ENCODE measurements at places on chromosomes 12 and 14.

DNA sequence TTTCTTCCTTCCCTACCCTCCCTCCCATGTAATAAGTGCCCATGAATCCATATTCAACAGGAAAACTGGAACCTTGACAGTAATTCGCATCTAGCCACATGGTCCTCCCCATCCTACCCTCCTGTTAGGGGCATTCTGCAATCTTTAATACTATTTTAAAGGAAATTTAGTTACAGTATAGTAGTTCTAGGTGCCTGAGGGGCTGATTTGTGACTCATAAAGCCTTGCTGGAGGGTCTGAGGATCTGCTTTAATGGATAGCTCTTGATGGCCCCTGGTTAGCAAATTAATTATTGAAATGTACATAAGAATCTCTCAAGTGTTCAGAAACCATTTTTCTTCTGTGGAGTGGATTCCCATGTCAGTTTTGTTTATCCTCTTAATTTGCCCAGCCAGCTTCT is 54.1 kb downstream of the ESRRB start:
- DNase-seq, result no peak

DNA sequence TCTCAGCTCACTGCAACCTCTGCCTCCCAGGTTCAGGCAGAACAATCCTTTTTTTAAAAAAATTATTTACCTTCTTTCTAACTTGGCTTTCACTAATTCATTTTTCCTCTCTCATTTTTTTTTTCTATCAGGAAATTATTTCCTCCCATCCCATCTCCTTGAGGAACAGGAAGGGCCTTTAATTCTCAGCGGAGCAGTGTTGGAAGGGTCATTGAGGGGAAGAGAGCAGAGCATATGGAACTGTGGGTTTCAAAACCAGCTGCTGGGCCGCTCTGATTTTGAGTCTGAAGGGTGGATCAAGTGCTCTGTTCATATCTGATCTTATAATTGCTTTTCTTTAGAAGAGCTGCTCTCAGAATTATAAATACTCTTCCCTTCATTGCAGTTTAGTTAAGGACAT is 29.0 kb downstream of the NUBPL start:
- no peak for DNase-seq

DNA sequence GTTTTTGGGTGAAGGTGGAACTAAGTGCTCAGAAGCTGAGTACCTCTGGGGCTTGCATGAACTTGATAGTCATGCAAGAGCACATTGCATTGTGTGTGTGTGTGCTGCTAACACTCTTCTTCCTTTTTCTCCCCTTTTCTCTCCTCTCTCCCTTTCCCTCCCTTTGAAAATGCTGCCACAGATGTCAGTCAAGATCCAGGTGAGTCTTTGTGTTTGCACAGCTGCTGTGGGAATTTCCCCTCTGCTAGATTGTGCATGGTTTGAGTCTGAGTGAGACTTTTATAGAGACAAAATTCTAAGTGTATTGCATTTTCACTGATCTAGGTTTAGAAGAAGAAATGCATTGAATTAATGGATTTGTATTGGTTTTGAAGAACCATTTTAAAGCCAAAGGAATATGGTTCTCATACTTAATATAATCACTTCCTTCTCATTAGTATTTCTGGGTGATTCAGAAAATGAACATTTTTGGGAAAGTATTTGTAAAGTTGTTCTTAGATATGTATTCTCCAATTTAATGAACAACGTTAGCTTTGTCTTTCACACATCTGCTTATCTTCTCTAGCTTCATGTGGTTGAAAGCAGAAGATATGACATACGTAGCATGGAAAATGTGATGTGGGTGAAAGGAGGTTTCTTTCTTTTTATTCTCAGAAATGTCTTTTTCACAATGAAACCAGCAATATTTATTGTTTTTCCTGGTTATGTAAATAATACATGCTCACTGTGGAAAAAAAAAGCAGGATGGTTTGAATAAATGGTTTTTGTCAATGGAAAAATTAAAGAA is 108.5 kb downstream of the NRXN3 start:
- no peak for DNase-seq

- DNase-seq, result no peak
Measured at GRCh38 chr12:100953677-100954076, 159.1 kb downstream of the ANO4 start.

DNA sequence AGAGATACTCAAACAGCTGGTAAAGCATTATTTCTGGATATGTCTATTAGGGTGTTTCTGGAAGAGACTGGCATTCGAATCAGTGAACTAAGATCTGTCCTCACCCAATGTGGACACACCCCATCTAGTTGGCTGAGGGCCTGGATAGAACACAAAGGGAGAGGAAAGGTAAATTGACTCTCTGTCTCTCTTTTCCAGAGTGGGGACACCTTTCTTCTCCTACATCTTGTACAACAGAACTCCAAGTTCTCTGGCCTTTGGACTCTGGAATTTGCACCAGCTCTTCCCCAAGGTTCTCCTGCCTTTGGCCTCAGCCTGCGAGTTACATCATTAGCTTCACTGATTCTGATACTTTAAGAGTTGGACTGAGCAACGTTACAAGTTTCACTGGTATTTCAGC is 1253.9 kb downstream of the SLC16A7 start:
- no peak for DNase-seq

All from B cell (primary cell).